ENCODE measurements at places on chromosomes 3 and 15.
A peak's percentile ranks its signal among the peaks of the same experiment; 100 is the strongest.

GRCh38 chr3:15112011-15112410 lies 13.1 kb upstream of the RBSN start:
- no peak for DNase-seq

DNA sequence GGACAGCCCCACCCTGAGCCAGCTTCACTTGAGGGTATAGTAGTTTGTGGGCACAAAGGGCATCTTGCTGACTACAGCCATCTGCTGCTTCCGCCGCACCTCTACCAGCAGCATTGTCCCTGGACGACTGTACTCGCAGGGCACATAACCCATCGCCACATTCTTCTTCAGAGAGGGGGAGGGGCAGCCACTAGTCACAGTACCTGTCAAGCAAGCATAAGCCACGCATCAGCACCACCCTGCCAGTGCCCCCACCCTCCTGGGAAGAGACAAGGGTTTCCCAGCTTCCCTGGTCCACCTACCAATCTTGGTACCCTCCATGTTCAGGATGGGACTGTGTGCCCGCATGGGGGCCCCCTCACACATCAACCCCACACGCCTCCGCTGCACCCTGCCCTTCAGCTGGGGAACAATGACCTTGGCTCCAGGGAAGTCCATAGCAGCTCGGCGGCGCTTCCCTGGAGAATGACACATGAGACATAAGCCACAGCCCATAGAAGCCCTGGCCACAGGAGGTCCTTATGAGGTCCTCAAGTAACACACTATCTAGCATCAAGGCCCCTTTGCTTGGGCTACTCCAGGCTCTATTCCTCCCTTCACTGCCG lies 4.7 kb downstream of the AMT start:
- DNase-seq: peak; percentile 68

- peak; percentile 94 for DNase-seq
Measured at GRCh38 chr3:58532794-58533220, 4.2 kb downstream of the ACOX2 start.

GRCh38 chr15:40103864-40104271 lies 4.8 kb downstream of the BMF start:
- DNase-seq: peak; percentile 63

DNA sequence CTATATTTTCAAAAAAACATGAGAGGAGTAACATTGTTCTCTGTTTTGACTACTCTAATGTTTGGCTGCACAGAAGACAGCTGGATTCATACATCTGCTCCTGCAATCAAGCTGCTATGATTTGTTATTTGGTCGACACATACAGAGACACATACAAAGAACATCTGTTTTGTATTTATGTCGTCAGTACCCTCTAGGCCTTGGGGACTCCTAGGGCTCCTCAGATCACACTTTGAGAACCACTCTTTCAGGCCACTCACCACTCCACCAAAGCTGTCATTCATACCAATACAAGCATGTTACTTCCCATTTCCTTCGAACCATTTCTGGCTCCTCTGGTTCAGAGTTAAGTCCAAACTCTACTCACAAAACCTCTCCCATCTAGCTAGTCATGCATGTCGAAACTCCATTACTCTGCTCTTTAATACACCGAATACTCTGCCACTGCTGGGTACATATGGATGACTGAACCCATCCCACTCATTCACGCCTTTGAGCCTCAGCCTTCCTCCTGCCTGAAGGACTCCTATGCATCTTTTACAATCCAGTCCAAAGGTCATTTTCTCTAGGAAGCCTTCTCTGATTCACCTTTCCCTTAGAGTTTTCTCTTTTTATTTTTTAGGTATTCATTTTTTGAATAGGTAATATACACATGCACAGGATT lies 102.9 kb upstream of the ARHGEF3 start:
- DNase-seq: no peak

DNA sequence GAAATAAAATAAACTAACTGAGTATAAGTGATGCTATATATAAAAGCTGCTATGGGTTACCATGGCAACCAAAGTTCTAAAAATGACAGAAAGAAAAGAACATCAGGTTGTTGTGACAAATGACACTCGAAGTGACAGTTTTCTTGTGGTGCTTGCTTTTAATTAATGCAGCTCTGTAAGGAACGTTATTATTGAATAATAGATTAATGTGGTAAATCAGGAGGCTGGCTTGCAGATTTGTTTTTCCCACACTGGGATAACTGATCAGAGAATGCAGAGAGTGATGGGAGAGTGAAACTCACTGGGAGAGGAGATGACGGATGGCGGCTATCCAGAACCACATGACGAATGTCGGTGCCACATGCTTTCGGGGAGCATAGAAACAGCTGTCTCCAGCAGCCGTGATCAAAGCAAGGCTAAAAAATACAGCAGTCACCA lies 207.0 kb upstream of the ATP10A start:
- no peak for DNase-seq

- no peak for DNase-seq
Measured at GRCh38 chr3:101898752-101899169, 49.4 kb downstream of the NFKBIZ start.

DNA sequence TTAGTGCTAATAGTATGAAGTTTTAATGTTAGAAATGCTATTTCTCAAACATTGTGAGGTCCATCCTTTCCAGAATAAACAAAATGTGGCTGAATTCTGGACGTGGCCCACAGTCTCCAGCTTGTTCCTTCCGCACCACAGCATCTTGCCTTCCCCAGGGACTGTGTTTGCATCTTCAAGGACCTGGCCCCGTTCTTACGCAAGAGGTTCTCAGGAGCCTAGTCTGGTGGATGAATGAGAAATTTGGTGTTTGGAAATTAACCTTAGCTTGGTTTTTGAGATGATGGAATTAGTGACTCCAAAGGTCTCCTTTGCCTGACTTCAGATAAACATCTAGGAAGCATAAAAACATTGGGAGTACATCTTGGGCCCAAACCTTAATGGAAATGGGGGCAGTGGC lies 18.1 kb downstream of the SYNPR start:
- DNase-seq: no peak

GRCh38 chr15:26661107-26661506 lies 111.8 kb downstream of the GABRB3 start:
- no peak for DNase-seq

GRCh38 chr3:169660709-169661360 lies 2.7 kb downstream of the MECOM start:
- DNase-seq: no peak

GRCh38 chr3:113914646-113915045 lies 33.2 kb upstream of the ZDHHC23 start:
- DNase-seq: no peak

- DNase-seq: no peak
Measured at GRCh38 chr3:20326541-20326940, 140.5 kb upstream of the SGO1 start.

DNA sequence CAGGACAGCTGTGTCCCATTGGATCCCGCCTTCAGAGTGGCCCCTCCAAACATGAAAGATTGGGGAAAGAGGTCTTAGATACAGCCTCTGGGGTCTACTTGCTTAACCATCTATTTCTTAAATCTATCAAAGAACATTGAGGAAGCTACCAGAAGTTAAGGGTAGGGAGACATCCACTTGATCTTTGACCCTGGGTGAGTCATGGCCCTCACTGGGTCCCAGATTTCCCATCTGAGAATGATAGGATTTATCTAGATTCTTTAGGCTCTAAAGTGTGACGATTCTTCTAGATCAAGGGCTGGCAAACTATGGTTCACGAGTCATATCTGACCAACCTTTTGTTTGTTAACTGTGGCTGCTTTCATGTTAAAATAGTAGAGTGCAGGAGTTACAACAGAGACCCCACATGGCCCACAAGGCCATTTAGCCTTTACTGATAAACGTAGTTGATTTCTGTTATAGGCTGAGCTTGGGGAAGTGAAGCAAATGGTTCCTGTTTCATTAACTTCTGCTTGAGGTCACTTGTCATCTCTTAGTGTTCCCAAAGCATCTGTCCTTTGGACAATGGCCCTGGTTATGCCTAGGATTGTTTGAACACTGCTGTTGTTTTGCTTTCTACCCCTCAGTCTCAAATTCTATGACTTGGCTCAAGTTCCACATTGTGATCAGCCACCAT lies 8.0 kb downstream of the MUC13 start:
- no peak for DNase-seq

- no peak for DNase-seq
Measured at GRCh38 chr3:183486472-183486871, 58.1 kb upstream of the MCF2L2 start.

- no peak for DNase-seq
Measured at GRCh38 chr3:160919942-160920341, 163.9 kb downstream of the PPM1L start.

DNA sequence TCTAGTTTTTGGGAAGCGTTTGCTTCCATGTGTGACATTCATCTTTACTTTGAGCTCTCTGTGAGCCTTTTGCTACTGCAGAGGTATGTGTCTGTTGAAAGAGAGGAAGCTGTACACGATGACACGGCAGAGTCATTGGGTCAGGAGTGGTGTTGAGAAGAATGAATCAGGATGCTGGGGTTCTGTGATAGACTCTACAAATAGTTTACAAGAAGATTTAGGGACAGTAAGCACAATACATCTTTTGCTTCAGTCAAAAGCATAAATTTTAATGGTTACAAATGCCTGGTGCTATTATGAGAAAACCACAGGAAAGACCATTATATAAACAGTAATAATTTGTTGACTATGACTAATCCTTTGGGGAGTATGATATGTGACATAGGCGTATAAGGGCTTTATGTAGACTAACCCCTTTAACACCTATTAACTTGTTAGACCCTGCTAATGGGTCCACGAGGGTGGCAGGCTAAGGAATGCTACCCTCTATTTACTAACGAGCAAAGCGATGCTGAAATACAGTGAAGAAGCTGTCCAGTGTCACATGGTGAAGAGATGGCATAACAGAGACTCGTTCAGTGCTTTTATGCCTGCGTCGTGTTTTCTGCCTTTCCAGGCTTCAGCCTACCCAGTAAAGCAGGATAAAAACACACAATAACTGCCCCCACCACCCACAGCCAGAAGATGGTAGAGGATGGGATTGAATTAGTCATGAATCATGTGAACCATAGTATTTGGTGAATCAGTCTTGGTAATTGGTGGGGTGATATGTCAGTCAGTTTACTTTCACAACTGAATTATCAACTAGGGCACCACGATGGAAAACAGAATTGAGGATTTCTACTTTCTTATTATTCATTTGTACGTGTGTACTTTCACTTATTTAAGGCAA lies 118.8 kb downstream of the LPP start:
- no peak for DNase-seq

- no peak for DNase-seq
Measured at GRCh38 chr3:30492322-30493192, 113.8 kb upstream of the TGFBR2 start.

DNA sequence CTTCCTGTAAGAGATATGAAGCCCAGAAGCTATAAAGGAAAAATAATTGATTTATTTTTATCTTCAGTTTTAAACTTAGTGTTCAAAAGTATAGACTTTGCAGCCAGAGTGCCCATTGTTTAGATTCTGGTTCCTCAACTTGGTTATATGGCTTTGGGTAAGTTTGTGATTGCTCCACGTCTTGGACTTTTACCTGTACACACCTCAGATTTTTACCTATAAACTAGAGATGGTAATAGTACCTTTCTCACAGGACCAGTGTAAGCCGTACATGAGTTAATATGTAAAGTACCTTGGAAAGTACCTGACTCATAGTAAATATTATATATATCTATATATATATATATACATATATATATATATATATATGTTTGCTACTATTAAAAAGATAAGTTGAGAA lies 283.8 kb downstream of the RAP2B start:
- no peak for DNase-seq

GRCh38 chr15:53739651-53740050 lies 19.8 kb downstream of the WDR72 start:
- no peak for DNase-seq

DNA sequence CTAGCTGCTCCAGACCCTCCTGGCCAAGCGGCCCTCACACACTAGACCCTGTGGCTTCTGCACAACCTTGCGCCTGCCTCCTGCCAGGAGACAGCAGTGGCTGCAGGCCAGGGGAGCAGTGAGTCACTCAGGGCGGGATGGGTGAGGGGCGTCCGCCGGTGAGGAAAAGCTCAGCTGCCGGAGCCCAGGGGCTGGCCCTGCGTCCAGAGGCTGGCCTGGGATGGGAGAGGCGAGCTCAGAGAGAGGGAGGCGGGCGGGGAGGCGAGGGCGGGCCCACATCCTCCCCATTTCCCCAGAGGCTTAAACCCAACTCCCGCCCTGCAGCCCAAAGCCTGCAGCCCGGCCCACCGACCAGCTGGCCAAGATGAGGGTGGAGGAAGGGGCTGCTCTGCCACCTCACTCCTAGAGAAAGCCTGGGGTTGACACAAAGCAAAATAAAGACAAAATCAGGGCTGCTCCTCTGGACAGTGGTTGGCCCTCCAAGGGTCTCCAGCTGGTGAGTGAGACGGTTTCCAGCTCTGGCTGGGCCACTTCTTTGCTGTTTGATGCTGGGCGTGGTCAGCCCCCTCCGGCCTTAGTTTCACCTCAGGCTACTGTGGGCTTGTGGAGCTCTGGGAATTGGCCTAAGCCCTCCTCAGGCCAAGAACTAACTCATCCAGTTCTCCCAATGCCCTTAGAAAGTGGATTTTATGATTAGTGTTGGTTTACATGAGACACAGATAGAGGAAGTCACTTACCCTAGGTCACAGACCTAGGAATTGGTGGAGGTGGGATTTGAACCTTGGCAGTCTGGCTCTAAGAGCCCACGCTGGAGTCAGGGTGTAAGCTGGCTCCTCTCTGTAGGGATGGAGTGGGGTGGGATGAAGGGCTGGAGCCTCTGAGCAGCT lies 50.6 kb downstream of the IQSEC1 start:
- peak; percentile 89 for DNase-seq

DNA sequence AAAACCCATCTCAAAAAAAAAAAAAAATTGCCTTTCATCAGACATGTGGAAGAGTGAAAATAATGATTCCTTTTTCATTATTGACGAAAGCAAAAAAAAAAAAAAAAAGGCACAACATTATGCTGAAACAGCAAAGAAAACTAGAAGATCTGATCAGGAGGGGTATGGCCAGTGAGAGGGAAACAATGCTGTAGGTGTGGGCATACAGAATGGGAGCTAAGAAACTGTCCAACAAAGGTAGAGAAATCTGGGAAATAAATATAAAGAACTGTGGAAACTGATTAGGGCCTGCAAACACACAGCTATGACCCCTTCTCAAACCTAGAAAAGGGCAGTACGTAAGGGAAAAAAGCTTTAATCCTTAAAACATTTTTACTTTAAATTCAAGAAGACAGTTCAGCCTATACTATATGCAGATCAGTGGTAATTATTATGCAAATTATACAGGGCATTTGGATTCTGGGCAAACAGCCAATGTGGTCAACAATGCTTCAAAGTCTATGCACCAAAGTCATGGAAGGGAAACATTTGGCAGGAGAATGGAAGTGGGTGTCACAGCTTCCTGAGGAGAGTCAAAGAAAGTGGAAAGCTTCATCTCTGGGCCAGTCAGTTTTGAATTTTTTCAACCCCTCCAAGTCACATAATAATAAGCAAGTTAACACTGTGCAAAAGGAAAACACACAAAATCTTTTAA lies 68.3 kb upstream of the SLC12A8 start:
- no peak for DNase-seq

Data from spleen (tissue), 13 donors.